Gastroesophageal sphincter (tissue), 4 donors: ENCODE measurements at places on chromosomes 12 and 14. TPM values are rescaled to one million over a fixed set of nuclear protein-coding genes. Genes with fewer than 3 reads are reported as not detected.
A peak's percentile ranks its signal among the peaks of the same experiment; 100 is the strongest.

DNA sequence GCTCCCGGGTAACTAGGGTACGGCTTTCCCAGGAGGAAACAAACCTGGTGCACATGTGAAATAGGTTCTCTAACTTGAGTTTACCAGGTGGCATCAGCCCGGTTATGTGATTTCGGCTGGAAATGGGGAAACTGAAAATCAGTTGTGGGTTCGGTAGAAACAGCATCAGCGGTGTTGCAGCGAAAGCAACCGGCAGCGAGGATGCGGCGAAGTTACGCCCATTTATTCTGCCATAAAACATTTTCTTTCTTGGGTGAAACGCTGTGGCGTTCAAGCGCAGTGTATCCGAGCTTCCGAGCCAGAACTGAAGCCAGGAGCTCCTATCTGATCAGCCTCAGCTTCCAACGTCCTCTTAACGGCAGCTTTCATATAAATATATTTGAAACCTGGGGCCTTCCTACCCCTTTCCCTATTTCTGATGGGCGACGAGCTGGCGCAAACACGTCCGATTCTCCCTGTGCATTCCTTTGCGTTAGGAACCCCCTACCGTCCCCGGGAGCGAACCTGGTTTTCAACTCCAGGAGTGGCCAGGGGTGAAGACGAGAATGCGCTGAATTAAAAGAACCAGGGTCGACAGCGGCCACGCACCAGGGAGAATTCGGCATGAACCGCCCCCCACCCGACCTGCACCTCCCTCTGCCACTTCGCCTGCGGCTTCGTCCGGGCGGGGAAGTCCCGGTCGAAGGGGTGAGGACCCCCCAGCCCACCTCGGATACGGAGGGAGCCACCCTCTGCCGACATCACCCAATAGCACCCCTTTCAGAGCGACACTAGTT is 1.6 kb downstream of the DPF3 start:
- ATAC-seq, result no peak

DNA sequence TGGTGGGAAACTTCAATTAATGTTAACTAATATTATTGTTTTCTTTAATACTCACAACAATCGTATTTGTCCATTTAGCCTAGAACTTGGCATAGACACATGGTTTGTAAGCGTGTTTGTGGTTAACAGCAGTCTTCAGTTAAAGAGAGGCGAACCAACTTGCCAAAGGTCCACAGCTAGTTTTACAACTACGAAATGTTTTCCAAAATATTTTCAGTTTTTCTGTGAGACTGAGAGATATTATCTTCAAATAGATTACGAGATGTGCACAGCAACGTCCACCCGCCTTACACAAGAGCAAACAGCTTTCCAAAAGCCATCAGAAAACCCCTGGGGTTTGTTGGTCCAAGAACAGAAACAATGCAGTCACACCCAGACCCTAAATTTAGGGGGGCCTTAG is 58.6 kb upstream of the RASSF3 start:
- peak; percentile 40 for ATAC-seq

Gene TMPRSS12
- total RNA-seq, result not detected

Gene ZC2HC1C
- total RNA-seq, result 5.1 TPM

Gene RILPL2
- 7.9 TPM for total RNA-seq

- no peak for ATAC-seq
Measured at GRCh38 chr12:103586791-103587370, at the start of gene STAB2. Gene STAB2 (plus strand): TSS chr12:103587273. CDS start chr12:103587477, 204 bp downstream.

- no peak for ATAC-seq
Measured at GRCh38 chr12:5808981-5809380, 136.1 kb downstream of the ANO2 start.

Gene RNASE7
- not detected for total RNA-seq

DNA sequence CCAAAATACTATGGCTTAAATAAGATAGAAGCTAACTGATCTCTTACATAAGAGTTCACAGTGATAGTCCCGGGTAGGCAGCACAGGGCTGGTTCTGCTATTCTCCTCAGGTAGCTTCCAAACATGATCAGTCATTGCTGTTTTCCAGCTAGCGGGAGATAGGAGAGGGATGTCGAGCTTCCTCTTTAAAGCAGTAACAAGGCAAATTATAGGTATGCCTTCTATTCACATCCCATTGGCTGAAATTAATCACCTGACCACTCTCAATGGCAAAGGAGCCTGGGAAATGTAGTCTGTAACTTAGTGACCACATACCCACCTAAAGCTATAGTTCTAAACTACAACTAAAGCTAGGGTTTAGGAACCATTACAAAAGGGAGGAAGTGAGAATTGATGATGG is 34.5 kb upstream of the VRK1 start:
- ATAC-seq, result peak; percentile 39

GRCh38 chr14:102220031-102220430 is 80.3 kb downstream of the WDR20 start:
- ATAC-seq, result no peak

GRCh38 chr14:23057757-23058653 is 685 bp upstream of the CDH24 start:
- peak; percentile 82 for ATAC-seq

Gene LRP6
- total RNA-seq, result 36.2 TPM

DNA sequence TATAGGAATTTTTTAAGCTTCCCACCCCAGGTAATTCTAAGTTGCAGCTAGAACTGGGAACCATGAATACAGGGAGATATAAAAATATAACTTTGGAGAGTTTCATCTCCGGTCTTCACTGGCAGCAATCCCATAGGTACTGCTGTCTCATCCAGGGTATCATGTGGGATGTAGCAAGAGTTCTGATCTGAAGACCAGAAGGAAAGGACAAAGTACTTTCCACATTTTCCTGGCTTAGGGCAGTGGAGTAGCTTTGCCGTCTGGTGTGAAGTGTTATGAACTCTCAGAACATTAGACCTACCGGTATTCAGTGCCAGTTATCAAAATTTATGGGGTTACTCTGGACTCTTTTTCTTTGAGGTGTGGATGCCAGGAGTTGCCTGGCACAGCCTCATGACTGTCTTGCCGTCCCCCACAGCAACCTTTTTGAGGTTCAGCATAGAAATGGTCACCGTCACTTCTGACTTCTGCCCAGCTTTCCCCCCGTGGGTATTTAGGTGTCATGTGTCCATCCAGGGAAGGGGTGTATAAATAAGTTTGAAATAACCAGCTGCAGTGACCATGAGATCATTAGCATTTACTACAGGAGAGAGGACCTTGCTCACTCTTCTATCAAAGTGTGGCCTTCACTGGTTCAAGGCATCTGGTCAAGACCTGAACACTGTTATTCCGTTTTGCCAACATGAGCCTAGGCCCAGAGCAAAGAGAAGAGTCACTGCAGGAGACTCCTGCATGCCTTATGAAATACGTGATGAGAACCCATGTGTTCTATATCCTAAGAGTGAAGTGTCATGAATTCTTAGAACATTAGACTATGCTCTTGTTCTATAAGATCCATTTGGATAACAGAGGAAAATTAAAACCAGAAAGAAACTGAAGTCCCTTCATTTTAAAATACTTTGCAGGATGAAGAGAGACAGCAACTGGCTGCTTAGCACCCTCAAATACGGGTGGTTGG is 22.2 kb downstream of the TMEM233 start:
- ATAC-seq, result no peak

Gene NPFF
- total RNA-seq, result not detected

DNA sequence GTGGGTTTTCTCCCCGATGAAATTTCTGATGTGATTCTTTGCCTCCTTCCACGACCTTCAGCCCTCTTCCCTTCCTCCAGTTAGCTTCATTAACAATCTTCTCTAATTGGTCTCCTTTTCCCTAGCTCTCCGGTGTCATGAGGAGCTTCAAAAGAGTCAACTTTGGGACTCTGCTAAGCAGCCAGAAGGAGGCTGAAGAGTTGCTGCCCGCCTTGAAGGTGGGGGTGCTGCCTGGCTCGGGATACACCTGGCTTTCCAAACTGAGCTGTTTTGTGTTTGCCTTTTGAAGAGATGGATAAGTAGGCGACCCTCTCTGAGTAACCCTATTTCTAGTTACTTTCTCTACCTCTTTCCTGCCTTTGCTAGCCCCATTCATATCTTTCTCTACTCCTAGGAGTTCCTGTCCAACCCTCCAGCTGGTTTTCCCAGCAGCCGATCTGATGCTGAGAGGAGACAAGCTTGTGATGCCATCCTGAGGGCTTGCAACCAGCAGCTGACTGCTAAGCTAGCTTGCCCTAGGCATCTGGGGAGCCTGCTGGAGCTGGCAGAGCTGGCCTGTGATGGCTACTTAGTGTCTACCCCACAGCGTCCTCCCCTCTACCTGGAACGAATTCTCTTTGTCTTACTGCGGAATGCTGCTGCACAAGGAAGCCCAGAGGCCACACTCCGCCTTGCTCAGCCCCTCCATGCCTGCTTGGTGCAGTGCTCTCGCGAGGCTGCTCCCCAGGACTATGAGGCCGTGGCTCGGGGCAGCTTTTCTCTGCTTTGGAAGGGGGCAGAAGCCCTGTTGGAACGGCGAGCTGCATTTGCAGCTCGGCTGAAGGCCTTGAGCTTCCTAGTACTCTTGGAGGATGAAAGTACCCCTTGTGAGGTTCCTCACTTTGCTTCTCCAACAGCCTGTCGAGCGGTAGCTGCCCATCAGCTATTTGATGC is 797 bp downstream of the ESPL1 start:
- ATAC-seq, result no peak

DNA sequence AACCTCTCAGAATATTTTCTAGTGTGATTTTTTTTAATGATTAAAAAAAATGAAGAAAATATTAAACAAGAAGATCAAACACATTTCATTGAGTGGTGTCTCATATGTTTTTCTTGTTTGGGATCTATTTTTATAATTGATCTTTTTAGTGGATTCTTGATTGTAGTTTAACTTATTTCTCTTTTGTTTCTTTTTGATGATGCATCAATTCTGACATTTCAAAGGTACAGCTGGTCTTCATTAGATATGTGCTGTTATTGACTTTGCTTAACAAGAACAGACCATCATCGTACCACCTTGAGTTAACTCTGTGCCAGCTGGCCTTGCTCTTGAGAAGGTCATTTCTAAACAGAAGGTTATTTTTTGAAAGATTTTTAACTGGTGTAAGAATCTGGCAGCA is 45.8 kb upstream of the FGD4 start:
- no peak for ATAC-seq

- ATAC-seq, result no peak
Measured at GRCh38 chr14:20143911-20144310, 5.3 kb downstream of the OR4N5 start.

Gene PPM1H
- 1.8 TPM for total RNA-seq

Gene CCER1
- not detected for total RNA-seq

Gene SLCO1B1
- not detected for total RNA-seq

GRCh38 chr14:29584992-29585391 is 342.7 kb downstream of the PRKD1 start:
- peak; percentile 94 for ATAC-seq

DNA sequence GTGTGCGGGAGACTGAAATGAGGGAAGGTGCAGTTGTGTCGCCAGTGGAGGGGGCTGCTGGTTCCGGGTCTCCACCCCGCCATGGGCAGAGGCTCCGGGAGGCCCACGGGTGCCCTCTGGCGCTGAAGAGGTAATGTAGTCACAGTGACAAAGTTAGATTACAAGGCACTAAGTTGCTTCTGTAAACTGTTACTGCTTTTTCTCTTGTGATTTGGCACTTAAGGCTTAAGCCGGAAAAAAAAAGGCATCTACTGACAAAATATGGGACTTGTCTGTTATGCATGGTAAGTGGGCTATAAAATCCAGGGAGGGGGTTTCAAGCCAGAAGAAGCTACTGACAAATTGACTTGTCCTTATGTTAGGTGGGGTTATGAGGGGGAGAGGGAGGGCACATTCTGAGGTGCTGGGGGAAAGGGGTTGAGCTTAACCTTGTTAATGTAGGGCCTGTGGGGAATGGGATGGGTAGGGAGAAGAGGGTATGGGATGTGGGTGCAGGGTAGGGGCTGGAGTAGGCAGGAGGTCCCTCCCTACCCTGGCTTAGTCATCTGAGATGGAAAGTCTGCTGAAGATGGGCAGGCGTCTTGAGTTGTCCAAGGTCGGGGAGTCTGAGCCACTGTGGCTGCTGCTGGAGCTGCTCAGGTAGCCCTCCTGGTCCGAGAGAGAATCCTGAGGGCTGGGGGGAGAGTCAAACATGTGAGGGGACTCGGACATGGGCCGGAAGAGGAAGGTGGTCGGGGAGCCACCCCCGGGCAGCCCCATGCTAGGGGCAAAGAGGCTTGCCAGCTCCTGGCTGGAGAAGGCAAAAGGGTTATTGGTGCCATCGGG is 3.7 kb downstream of the ZFP36L1 start:
- peak; percentile 16 for ATAC-seq

DNA sequence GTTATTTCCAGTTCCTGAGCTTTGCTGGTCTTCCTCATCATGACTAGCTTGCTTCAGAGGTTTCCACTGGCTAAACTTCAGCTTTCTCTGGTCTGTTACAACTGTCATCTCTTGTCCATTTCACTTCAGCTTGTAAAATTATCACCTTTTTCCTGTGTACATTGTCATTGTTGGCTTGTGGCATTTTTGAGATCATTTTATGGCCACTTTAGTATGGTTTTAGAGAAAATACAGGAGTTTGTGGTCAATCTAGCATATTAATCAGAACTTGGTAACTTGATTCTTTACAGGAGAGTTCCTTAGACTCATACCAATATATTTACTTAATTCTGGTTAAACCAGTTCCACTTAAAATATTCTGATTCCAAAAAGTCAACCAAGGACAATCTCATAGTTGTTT is 235.9 kb upstream of the KITLG start:
- ATAC-seq, result no peak

GRCh38 chr14:84991021-84991420 is 538.9 kb upstream of the FLRT2 start:
- ATAC-seq, result no peak

DNA sequence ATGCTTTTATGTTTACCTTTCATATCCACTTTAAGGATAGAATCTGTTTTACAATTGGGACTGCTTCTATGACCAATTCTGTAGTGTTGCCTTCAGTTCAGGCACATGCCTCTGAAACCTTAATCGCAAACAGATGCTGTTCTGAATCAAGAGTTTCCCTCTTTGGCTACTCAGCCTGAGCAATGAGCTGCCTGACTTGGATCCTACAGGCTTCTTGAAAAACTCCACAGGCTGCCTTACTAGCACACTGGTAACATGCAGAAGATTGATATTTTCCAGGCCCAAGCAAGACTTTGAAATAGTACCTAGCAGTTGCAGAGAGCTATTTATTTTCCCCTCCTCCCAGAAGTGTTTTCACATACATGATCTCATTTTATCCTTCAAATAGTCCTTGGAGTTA is 34.8 kb upstream of the PMCH start:
- ATAC-seq, result peak; percentile 62

GRCh38 chr12:127108360-127109215 is 1158.4 kb upstream of the TMEM132C start:
- peak; percentile 72 for ATAC-seq
